HAP-1 (cell line): ENCODE measurements at places on chromosomes 11 and 22.
A peak's percentile ranks its signal among the peaks of the same experiment; 100 is the strongest.

- DNase-seq, result no peak
These were observed 10.5 kb downstream of the NRXN2 start for GRCh38 chr11:64712430-64713015.

- DNase-seq, result no peak
These were observed 38.3 kb upstream of the TMEM135 start for GRCh38 chr11:86999388-86999787.

DNA sequence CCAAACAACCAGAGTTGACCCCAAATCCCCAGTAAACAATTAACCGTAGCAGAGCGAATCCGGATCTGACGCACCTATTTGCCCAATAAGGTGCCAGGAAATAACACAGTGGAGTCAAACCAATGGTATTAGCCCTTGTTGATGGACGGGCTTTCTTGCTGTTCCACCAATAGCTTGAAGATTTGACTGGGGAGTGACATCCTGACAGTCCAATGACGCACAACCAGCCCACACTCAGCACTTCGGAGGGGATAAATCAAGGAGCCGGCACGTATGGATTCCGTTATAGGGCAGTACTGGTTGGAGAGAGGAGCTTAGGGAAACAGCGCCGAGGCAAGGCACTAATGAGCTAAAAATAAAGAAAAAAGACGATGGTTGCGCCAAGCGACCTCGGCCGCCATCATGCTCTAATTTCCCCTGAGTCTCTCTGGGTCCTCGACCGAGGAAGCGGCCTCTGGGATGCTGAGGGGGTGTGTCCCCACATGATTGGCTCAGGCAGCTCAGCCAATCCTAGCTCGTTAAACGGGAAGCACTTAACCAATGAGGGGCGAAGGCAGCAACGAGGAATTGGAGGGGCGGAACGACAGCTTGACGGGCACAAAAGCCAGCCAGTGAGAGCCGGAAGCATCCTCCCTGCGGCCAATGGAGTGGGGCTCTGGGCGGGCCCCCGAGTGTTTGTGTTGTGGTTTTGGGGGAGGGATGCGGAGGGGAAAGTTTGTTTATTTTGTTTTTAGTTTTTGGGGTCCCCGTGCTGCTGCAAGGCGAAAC lies 49.5 kb downstream of the FAM83F start:
- DNase-seq, result peak; percentile 97

DNA sequence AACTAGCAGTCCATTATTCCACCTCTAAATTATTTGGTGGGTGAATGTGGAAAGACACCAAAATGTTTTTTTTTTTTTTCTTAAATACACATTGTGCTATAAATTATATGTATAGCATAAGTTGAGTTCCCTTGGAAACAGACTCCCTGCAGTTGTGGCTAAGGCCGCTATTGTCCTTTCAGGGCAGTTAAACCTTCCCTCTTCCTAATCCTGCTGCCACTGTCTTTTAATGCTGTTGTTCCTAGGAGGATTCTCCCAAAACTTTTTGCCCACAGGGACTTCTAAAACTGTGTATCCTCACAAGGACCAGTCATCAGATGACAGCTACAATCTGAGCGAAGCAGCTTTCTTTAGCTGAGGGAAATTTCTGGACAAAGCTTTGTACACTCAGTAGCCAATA lies 478.9 kb upstream of the CHORDC1 start:
- no peak for DNase-seq

DNA sequence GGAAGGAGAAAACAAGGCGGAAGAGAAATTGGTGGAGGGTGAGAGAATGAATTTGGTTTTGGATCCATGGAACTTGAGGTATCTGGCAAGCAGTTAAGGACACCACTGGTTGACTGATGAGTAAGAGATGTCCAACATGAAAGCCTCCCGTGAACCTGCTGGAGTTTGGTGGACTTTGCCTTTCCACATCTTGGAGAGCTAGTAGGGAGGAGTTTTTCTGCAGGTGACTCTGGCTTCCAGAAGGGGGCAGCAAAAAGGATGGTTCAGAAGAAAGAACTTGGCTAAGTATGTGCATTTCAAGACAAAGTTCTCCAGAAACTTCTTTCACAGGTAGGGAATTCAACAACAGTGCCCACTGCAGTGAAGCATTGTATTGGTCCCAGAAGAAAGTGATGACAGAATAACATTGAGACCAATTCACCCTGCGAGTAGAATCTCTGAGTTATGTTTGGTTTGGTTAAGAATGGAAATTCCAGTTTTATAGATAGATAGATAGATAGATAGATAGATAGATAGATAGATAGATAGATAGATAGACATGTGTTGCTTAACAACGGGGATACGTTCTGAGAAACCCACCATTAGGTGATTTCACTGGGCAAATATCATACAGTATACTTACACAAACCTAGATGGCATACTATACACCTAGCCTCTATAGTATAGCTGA lies 28.5 kb downstream of the DCDC1 start:
- DNase-seq, result peak; percentile 39

DNA sequence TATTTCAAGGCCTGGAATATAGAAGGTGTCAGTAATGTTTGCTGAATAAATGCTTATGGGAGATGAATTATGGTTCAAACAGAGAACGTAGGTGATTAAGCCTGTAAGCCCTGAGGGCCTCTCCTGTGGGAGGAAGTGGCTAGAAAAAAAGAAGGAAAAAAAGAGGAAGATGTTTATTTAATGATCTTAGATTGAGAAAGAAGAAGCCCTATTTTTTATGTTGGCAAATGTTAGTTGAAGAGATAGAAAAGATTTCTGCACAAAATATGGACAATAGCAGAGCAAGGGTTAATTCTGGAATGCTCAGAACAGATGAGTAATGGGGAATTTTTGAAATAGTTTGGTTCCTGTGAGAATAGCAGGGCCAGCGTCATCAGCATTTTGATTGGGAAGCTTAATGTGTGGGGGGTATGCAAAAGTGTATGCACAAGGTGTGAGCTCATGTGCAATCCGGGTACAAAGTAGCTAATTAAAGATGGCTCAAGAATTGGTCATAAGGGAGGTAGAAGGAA lies 95.7 kb downstream of the TEAD1 start:
- DNase-seq, result peak; percentile 21

- peak; percentile 59 for DNase-seq
These were observed 53.9 kb upstream of the CEP126 start for GRCh38 chr11:101860696-101861427.

DNA sequence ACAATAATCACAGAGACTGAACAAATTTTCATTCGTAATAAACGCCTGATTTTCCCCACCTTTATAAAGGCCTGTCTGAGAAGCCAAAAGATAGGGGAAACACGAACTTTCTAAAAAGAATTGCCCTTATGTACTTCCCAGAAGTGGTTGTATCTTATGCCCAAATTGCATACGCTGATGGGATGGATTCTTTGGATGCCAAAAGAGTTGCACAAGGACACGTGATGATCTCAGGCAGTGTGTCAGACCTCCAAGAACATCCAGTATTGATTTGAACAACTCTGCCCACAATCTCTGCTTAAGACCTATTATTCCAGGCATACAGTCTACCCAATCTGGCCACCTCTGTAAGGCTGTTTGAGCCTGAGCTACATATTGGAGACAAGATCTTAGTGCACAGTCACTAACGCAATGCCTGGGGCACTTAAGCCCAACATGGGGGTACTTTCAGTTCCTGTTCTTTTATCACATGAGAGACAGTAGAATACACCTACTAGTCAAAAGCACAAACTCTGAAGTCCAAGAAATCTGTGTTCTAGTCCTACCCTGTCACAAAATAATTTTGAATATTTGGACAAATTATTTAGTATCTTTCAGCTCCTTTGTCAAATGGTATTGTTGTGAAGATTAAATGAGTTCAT lies 38.9 kb downstream of the OR10A6 start:
- DNase-seq, result no peak
